ENCODE measurements at places on chromosomes 11 and 22.

DNA sequence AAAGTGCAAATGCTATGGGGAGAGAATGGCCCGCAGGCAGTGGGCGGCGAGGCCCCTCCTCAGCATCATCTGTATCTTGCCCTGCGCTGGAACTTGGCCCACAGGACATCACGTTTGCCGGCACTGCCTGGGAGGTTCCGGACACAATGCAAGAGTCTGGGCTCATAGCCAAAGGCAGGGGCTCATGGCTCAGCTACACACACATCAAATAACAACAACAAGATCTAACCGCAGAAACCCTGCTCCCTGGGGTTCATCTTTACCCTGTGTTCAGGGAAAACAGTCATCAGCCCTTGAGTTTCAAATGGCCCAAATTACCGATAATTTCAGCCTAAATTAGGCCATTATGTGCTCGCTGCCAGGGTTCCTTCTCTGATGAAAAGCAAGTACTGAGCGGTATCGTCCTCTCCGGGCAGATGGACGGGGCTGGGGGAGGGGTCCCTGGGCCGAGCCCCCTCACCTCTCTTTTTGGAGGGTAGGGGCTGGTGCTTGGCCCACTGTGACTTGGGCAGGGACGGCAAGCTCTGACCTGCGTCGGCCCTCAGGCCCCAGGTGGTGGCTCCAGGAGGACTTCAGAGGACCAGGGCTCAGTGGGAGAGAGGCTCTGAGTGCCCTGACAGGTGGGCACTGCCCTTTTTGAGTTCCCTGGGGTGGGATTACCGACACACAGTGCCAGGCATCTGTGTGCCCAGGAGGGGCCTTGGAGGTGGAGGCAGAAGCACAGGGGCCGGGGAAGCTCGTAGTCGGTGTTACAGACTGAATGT, 25.0 kb upstream of the GAL start:
- peak; percentile 89 for DNase-seq

DNA sequence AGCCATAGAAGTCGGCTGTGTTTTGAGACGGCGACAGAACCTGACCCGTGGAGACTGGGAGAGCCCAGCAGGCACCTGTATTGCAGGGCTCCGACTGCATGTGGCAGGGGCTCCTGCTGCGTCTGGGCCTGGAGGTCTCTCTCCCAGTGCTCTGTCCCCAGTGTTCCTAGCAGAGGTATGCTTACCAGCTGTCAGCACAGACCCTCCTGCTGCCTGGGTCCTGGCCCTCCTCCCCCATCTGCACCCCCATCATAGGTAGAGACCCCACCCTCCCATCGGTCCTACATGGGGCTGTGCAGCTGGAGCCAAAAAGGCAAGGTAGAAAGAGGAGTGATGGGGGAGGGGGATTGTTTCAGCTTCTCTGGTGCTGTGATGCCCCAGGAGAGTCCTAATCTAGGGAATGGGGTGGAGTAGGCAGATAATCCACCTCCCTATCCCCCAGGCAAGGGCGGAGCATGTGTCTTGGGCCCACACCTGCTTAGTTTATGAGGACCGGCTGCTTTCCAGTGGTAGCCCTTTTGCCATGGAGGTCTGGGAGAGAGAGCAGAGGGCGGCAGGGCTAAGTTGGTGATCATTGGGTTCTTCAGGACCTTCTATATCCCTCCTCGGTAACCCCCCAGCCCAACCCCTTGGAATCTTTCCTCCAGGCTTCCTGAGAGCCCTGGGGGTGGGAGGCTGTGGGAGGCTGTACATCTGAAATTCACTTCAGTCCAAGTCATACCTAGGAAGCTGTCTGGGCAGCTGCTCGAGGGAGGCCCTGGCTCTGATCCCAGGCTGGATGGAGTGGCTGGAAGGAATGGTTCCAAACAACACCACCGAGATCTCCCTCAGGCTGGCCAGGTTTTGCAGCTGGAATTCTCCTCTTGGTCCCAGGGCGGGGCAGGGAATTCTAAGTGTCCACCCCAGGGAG, 5.3 kb downstream of the SLC7A4 start:
- peak; percentile 56 for DNase-seq

DNA sequence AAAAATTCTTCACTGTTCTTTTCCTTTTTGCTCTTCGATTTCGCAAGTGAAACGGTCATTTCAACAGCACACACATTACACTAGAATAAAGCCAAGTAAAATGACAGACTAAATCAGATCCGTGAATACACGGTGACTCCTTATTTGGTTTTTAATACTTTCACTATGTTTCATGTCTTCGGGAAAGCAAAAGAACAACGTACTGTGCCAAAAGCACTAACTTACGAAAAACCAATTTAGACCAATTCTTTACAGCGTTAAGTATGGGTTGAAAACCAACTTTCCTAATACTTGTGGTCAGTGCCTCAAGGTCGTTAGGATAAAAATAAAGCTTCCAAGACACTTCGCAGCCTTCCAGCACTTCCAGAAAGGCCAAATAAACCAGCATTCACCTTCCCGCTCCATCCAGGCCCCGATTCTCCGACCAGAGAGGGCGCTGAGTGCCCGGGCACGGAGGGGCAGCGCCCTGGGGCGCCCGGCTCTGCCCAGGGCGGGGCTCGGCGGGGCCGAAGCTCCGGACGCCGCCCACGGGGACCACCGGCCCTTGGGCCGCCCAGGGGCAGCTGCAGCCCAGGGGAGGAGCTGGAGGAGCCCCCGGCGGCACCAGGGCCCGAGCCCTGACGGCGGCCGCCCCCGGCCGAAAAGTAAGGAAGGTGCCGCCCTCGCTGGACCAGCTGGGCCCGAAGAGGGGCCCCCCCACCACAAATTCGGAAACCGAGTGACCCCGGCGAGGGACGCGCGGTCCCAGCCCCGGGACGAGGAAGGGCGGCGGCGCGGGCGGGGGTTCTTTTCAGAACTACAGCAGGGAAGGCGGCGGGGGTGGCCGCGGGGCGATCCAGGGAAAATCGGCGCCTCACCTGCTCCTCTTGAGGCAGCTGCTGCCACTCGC, 499 bp downstream of the ATL3 start:
- peak; percentile 61 for DNase-seq

- no peak for DNase-seq
These were observed 23.9 kb upstream of the ACR start for GRCh38 chr22:50714150-50714549.

- DNase-seq, result no peak
These were observed 11.4 kb upstream of the KCNQ1OT1 start for GRCh38 chr11:2711161-2711560.

DNA sequence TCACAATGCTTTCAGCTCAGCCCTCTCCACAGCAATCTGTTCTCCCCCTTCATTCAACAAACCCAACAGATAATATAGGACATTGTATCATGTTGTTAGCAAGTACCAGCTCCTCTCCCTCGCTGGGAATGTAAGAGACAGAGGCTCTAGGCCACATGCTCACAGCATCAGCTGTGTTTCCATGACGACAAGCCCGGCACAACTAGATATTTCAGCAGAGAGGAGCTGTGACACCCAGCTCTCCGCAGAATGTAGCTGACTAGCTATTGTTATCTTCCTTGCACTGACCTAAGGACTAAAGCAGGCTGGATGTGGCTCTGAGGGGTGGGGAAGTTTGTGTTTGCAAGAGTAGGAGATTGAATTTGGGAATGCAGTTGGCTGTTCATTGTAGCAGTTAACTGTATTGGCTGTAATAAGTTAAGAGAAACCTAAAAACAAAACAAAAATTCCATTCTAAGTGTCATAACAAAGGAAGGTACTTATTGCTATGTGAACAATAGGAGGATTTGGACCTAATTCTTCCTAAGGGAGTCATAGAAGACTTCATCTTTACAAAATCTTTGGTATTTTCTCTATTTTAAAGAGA, 28.0 kb upstream of the RRAS2 start:
- DNase-seq, result peak; percentile 25

DNA sequence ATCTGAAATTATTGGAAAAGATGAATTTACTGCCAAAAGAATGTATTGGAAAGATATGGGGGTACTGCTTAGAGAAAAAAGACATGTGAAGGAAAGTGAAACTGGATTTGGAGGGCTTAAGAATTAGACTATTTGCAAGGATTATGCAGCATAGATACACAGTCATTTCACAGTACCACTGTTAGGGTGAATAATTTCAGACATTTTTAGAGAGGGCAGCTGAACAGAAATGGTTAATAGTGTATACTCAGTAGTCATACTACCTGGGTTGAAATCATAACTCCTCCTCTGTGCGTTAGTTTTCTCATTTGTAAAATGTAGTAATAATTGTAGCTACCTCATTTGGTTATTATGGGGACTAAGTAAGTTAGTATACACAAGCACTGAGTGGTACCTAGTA, 33.0 kb downstream of the GAS2 start:
- no peak for DNase-seq

GRCh38 chr11:27303903-27304302, 59.1 kb downstream of the CCDC34 start:
- DNase-seq, result no peak

DNA sequence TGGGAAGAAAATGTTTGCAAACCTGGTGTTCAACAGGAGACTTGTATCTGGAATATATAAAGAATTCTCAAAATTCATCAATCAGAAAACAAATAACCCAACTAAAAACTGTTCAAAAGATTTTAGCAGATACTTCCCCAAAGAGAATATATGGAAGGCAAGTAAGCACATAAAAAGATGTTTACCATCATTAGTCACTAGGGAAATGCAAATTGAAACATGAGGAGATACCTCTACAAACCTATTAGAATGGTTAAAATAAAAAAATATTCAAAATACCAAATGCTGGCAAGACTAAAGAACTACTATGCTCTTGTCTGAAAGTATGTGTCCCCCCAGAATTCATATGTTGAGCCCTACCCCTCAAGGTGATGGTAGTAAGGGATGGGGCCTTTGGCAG, 8.6 kb downstream of the EXPH5 start:
- DNase-seq, result no peak

- DNase-seq, result no peak
These were observed 53.4 kb downstream of the RTL6 start for GRCh38 chr22:44444341-44445306.

DNA sequence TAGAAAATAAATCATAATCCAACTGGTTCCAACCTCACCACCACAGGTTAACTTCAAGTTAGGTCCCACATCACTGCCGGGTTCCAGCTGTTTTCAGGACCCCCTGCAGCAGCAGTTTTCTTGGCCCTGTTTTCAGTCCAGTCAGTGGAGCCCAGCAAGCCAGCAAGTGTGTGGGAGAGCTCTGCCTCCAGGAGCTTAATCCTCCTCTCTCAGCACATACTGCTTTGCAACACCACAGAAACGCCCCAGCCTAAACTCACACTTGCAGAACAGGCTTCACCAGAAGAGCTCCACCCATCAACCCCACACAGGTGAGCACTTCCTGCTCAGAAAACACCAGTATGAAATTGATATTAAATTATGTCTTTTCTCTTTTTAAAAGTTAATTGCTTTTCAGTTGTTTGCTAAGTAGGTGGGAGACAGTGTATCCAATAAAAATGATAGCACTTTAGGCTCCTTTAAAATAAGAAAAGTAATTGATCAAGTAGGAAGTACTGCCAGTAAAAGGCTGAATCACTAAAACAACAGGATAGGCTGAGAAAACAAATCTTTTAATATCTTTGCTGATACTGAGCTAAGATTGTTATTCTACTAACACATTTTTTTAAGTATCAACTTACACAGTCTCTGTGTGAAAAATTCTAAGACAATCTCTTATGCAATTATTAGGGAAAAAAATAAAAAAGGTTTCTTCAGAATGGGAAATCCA, 81.5 kb upstream of the TP53AIP1 start:
- no peak for DNase-seq

DNA sequence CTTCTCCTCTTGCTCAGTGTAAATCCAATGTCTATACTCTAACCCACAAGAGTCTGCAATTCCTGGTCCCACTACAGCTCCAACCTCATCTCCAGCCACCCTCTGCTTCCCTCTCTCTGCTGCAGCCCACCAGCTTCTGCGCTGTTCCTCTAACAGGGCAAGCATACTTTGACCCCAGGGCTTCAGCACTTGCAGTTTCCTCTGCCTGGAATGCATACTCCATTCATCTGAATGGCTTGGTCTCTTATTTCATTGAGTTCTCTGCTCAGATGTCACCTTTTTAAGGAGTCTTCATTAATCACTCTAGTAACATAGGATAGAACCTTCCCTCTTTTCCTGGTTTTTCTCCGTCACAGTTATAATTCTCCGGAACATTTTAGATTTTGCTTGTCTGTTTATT, 141.6 kb downstream of the BUD13 start:
- DNase-seq, result no peak
